CD4-positive, alpha-beta T cell (primary cell): ENCODE measurements at places on chromosomes 2 and 18. TPM values are rescaled to one million over a fixed set of nuclear protein-coding genes. Genes with fewer than 3 reads are reported as not detected.

FBXO15 gene
- 1.0 TPM for total RNA-seq

C1QL2 gene
- total RNA-seq: not detected

CD8A gene
- total RNA-seq: 1.3 TPM

ANO7 gene
- 0.25 TPM for total RNA-seq

RGPD4 gene
- total RNA-seq: 0.63 TPM

SSB gene
- total RNA-seq: 174 TPM

CD8B gene
- 0.75 TPM for total RNA-seq

C2orf80 gene
- not detected for total RNA-seq

COMMD1 gene
- 13.2 TPM for total RNA-seq

GRCh38 chr2:205656941-205657340 is 25.4 kb upstream of the NRP2 start:
- H3K4me1 ChIP-seq: peaks cover 11% of the 10 kb centered on the region
- no peaks in the 10 kb centered on the region for H3K27me3 ChIP-seq
- no peak overlapping the region for H3K27ac ChIP-seq
- DNase-seq: no peak
- no peaks in the 10 kb centered on the region for H3K36me3 ChIP-seq

DNA sequence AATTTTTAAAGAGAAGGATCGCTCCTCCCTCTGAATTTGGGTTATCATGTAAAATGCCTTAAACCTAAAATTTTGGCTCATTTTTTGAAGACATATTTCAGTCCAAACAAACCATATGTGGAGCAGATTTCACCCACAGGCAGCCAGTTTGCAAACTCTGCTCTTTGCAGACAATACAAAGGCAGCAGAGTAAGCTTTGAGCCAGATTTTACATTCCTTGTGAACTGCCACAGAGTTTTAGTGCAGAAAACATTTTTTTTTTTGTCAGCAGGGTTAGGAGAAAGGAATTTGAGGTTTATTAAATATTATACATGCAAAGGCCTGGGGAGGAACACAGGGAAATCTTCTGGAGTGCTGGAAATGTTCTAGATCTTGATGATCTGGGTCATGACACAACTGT is 171.9 kb upstream of the FN1 start:
- no peaks in the 10 kb centered on the region for H3K27me3 ChIP-seq
- no peaks in the 10 kb centered on the region for H3K4me1 ChIP-seq
- no peak for DNase-seq
- no peak overlapping the region for H3K27ac ChIP-seq
- H3K4me3 ChIP-seq: no peak overlapping the region

- H3K4me1 ChIP-seq: peaks cover 59% of the 10 kb centered on the region
- H3K4me3 ChIP-seq: no peak overlapping the region
- no peak overlapping the region for H3K27ac ChIP-seq
- DNase-seq: no peak
- no peaks in the 10 kb centered on the region for H3K27me3 ChIP-seq
These were observed 12.3 kb downstream of the B3GNT2 start for GRCh38 chr2:62208074-62208757.

GRCh38 chr2:121104721-121105141 is 180.3 kb downstream of the TFCP2L1 start:
- no peak overlapping the region for H3K4me3 ChIP-seq
- no peaks in the 10 kb centered on the region for H3K36me3 ChIP-seq
- no peak for DNase-seq
- H3K27me3 ChIP-seq: no peaks in the 10 kb centered on the region
- no peaks in the 10 kb centered on the region for H3K4me1 ChIP-seq
- H3K27ac ChIP-seq: no peak overlapping the region

GRCh38 chr2:190929919-190930318 is 49.3 kb downstream of the GLS start:
- no peak overlapping the region for H3K4me3 ChIP-seq
- H3K27me3 ChIP-seq: no peaks in the 10 kb centered on the region
- no peak overlapping the region for H3K27ac ChIP-seq
- DNase-seq: no peak

- H3K4me3 ChIP-seq: no peak overlapping the region
- no peak overlapping the region for H3K27ac ChIP-seq
- H3K27me3 ChIP-seq: no peaks in the 10 kb centered on the region
- no peak for DNase-seq
- no peaks in the 10 kb centered on the region for H3K4me1 ChIP-seq
These were observed 152.7 kb upstream of the PTPRM start for GRCh38 chr18:7414459-7414858.

DNA sequence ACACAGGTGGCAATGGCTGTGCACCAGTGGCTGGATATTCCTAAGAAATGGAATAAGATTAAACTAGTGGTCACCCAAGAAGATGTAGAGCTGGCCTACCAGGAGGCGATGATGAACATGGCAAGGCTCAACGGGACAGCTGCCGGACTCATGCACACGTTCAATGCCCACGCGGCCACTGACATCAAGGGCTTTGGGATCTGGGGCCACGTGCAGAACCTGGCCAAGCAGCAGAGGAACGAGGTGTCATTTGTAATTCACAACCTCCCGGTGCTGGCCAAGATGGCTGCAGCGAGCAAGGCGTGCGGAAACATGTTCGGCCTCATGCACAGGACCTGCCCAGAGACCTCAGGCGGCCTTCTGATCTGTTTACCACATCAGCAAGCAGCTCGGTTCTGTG is 190.8 kb downstream of the FTCDNL1 start:
- DNase-seq: no peak
- no peak overlapping the region for H3K27ac ChIP-seq
- H3K36me3 ChIP-seq: no peaks in the 10 kb centered on the region
- no peak overlapping the region for H3K4me3 ChIP-seq
- H3K27me3 ChIP-seq: peaks cover 6% of the 10 kb centered on the region

- peak overlapping the region; percentile 51 for H3K27ac ChIP-seq
- peak; percentile 53 for DNase-seq
- H3K4me1 ChIP-seq: peaks cover 42% of the 10 kb centered on the region
- H3K27me3 ChIP-seq: no peaks in the 10 kb centered on the region
- peak overlapping the region; percentile 38 for H3K4me3 ChIP-seq
- H3K36me3 ChIP-seq: peaks cover 21% of the 10 kb centered on the region
These were observed 181.6 kb downstream of the BCL2 start for GRCh38 chr18:63137999-63138435.

- peaks cover 14% of the 10 kb centered on the region for H3K4me1 ChIP-seq
- H3K36me3 ChIP-seq: peaks cover 7% of the 10 kb centered on the region
- H3K27me3 ChIP-seq: no peaks in the 10 kb centered on the region
- H3K4me3 ChIP-seq: no peak overlapping the region
- no peak overlapping the region for H3K27ac ChIP-seq
- no peak for DNase-seq
These were observed 39.4 kb downstream of the TMEM182 start for GRCh38 chr2:102801098-102801718.

DNA sequence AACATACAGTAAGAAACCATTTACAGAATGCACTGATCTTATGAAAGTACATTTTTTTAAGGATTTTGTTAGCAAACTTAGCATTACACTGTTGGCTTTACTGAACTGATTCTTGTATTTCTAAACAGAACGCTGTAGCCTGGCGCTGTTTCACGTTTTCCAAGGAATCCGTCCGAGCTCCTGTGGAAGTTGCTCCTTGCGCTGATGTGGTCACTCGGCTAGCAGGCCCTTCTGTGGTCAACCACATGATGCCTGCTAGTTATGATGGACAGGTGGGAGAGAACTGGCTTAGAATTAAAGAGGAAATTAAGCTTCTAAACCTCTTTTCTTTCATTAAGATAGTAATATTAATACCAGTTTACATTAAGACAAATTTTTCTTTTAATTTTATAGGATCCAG is 76.8 kb downstream of the CEP192 start:
- no peak overlapping the region for H3K27ac ChIP-seq
- no peak for DNase-seq
- H3K4me1 ChIP-seq: peaks cover 5% of the 10 kb centered on the region
- peaks cover 53% of the 10 kb centered on the region for H3K36me3 ChIP-seq
- H3K4me3 ChIP-seq: no peak overlapping the region
- no peaks in the 10 kb centered on the region for H3K27me3 ChIP-seq

DNA sequence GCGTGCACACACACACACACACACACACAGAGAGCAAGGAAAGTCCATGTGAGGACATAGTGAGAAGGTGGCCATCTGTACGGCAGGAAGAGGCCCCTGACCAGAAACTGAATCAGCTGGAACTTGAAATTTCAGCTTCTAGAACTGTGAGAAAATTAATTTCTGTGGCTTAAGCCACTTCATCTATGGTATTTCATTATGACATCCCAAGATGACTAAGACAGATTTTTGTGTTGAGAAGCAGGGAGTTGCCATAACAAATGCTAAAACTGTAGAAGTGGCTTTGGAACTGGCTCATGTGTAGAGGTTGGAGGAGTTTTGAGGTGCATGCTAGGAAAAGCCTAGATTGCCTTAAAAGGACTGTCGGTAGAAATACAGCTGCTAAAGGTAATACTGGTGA is 63.4 kb upstream of the ZBTB7C start:
- H3K4me3 ChIP-seq: no peak overlapping the region
- peaks cover 8% of the 10 kb centered on the region for H3K27me3 ChIP-seq
- H3K27ac ChIP-seq: no peak overlapping the region
- no peaks in the 10 kb centered on the region for H3K36me3 ChIP-seq

GRCh38 chr18:77087393-77088141 is 45.0 kb downstream of the MBP start:
- H3K4me3 ChIP-seq: no peak overlapping the region
- H3K4me1 ChIP-seq: peaks cover 63% of the 10 kb centered on the region
- no peak overlapping the region for H3K27ac ChIP-seq
- peaks cover 40% of the 10 kb centered on the region for H3K36me3 ChIP-seq

DNA sequence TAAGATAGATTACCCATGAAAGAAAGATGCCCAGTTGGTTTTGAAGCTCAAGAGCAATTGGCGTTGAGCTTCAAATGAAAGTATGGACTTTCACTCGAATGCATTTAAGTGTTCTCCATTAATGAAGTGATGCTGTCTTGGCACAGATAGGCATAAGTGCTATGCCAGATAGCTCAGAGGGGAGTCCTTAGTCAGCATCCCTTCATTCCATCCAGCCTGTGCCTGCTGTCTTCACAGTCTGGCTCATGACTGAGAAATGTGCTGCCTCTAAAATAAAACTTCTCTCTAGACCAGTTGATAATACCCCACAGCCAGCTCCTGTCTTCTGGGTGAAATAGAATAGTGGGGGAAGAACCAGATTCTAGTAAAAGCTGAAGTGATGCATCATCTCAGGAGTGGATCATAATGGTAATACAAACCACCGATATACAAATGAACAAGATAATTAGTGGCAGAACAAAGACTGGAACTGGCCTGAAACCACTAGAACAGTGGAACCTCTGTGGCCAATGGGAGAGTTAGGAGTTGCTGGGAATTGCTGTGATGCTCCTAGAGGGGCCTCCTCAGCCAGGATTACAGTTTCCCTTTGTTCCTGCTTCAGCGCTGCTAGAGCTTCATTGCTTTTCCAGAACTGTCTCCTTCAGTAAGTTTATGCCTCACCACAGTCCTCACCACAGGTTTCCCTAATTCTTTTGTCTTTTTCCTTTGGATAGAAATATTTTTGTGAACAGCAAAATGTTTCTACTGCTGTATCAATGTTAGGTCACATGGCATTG is 359.3 kb downstream of the KIAA1328 start:
- H3K27me3 ChIP-seq: no peaks in the 10 kb centered on the region
- H3K4me1 ChIP-seq: no peaks in the 10 kb centered on the region
- no peaks in the 10 kb centered on the region for H3K36me3 ChIP-seq

DNA sequence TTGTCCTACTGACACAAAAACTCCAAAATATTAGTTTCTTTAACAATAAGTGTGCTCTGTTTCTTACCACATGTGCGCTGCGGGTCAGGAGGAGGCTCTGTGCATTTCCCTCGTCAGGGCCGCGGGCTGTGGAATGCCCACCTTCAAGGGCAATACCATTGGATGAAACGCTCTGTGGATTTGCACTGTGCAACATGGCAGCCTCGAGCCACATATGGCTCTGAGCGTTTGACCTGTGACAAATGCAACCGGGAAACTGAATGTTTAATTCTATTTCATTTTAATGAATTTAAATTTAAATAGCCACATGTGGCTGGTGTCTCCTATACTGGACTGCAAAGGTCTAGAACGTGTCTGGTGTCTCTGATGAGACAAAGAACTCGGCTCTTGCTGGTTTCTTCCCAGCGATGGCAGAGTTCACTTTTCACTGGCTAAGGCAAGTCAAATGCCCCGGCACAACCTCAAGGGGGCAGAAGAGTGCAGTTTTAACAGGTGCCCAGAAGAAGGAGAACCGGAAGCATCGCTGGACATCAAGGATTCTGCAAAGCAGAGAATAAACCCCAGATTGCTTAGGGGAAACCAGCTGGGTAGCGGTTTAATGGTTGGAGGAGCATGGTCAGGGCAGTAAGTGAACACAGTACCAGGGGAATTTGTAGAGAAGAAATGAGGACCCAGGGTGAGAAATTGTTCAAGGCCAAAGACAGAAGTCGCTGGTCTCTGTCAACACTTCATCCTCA is 37.0 kb upstream of the TMEM18 start:
- H3K27me3 ChIP-seq: peaks cover 29% of the 10 kb centered on the region
- peaks cover 4% of the 10 kb centered on the region for H3K4me1 ChIP-seq
- DNase-seq: no peak
- no peaks in the 10 kb centered on the region for H3K36me3 ChIP-seq

DNA sequence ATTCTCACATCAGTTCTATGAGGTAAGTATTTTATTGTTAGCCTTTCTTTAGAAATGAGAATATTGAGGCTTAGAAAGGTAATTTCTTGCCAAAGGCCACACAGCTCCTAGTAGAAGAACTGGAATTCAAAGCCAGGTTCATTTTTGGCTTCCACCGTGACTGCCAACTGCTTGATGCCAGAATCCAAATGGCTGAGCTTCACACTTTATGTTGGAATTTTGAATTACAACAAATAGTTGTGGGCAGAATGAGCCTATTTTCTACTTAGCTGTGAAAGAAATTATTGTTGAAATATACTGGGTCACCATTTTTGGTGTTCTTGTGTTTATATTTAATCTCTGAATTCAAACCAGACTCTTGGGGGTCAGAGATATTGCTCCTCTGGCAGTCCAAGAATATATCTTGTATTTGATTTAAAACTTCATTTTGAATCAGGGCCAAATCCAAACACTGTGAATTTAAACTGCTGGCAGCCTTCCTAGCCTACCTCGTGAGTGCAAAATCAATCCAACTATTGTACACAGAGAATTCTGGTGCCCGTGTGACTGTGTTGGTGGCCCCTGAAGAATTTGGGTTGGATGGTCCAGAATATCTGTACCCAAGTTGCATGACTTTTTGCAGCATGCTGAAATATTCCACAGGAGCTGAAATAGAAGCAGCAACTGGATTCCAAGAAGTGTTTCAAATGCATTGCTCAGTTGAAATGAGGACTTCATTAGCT is 35.6 kb upstream of the LPIN1 start:
- H3K4me1 ChIP-seq: no peaks in the 10 kb centered on the region
- no peak overlapping the region for H3K4me3 ChIP-seq
- no peak for DNase-seq
- H3K36me3 ChIP-seq: no peaks in the 10 kb centered on the region
- H3K27ac ChIP-seq: no peak overlapping the region
- H3K27me3 ChIP-seq: no peaks in the 10 kb centered on the region
